ENCODE measurements at places on chromosomes 11 and 22.

GRCh38 chr22:20106205-20106848 lies 9.6 kb upstream of the RANBP1 start:
- DNase-seq, result no peak

DNA sequence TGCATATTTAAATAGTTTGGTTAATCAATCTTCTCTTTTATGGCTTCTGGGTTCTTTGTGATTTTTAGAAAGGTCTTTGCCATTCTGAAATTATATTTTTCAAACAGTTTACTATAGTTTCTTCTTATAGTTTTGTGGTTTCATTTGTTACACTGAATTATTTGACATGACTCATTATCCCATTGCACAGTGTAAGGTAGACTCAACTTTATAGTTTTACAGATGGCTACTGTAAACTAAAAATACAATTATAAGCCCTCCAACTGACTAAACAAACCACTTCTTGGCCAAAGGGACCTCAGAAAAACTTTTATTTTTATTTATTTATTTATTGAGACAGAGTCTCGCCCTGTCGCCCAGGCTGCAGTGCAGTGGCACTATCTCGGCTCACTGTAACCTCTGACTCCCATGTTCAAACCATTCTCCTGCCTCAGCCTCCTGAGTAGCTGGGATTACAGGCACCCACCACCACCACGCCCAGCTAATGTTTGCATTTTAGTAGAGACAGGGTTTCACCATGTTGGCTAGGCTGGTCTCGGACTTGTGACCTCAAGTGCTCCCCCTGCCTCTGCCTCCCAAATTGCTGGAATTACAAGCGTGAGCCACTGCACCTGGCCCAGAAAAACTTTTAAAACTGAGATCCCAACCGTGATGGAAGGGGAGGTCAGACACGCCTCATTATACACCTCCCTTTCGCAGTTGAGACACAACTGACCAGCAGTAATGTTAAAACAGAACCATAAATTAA lies 14.1 kb upstream of the RAC2 start:
- DNase-seq, result no peak

- no peak for DNase-seq
These were observed 40.1 kb downstream of the OSBP start for GRCh38 chr11:59575505-59575904.

DNA sequence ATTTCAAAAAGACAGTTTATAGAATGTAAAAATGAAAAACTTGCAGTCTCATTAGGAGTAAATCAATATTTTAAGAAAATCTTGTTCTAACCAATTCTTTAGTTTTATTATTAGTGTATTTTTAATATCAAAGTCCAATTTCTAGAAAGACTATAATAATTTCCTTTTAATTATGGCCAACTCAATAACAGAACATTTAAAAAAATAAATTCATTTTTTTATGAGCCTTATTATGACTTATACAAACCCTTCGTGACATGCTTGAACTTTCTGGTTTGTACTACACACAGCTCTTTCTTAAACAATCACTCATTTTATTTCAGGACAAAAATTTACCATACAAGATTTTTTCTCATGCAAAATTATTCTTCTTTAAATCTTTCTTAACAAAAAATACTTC lies 11.7 kb upstream of the MRGPRE start:
- no peak for DNase-seq

DNA sequence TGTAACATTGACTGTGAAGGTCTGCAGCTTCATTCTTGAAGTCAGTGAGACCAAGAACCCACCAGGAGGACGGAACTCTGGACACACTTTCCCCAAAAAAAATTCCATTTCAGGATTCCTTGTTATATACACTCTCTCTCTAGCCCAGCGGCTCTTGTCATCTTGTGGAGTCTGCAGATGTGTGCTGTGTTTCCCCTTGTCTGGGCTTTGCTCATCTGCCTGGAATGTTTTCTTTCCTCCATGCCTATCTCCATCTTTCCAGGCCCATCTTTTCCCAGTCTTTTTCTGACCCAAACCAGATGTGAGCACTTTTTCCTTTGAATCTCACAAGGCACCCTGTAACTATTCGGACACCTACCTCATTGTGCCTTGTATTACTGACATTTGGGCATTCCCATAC lies 5.1 kb upstream of the DRG1 start:
- no peak for DNase-seq

- no peak for DNase-seq
These were observed 47.8 kb downstream of the BTBD10 start for GRCh38 chr11:13415201-13415600.

DNA sequence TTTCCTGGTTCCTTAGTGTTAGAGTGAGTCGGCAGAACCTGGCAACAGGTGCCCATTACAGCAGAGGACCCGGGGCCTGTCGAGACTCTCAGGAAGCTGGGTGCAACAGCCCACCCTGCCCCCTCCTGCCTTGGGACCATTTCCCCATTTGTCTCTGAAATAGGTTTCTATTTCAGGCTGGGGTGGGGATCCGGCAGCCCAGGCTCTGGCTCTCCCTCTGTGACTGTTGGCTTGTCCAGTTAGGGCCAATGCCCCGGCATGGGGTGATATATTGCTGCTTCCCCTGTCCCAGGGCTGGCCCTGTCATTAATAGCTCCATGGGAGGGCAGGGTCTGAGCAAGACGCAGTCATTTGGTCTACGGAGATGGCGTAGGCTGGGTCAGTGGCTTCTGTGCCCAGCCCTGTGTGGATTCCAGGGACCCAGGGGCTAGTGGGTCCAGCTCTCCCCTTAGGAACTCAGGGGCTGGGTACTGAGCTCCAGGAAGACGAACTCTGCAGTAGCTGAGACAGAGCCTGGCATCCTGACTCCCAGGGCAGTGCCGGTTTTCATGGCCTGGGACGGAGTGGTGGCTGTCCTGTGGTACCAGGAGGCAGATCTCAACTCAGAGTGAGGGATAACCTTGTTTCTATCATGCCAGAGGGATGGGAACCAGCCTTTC lies 2.7 kb downstream of the P2RY6 start:
- no peak for DNase-seq

All from NCI-H1930 (cell line).